ENCODE measurements at places on chromosomes 7 and 10.

DNA sequence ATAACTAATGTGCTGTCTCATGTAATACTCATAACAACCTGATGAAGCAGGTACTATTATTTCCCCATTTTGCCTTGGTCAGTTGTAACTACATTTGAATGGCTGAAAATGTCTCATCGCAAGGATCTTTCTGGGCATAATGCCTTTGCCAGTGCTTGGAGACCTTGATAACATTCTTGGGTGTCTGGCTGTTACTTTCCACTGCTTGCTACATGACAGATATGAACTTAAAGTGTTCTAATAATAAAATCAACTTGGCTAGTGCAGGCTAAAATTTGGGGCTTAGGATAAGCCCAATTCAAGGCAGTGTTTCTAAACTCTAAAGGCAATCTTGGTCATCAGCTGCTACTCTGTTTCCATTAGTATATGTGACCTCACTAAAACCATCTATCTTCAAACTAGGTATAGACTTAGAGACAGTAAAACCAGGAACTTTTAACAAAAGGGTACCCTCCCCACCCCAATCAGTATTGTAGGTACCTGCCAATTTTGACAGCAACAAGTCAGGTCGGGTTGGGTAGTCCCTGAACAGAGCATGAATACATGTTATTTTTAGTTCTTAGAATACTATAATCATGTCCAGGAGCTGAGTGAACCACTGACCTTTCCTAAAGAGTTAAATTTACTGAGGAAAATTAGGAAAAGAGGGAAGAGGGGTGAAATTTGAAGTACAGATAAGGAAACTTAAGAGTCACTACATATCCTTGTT is 68.2 kb upstream of the AHR start:
- no peak for DNase-seq

GRCh38 chr10:127577376-127578258 is 28.5 kb downstream of the NPS start:
- no peak for DNase-seq

DNA sequence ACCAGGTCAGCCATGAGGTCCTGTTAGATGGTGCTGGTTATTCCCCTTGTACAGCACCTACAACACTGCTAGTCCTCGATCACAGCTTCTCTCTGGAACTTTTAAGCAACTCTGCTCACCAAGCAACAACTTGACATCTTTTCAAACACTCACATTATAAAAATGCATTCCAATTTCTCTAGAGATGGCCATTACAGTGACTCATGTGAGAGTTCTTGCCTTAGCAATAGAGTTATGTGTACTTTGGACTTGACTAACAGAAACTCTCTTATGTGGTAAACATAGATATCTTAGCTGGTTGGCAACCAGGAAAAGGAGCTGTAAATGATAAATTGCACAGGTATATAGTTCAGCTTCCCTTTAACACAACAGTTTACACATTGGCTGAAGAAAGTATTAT is 122.2 kb downstream of the PDE1C start:
- peak; percentile 60 for DNase-seq

DNA sequence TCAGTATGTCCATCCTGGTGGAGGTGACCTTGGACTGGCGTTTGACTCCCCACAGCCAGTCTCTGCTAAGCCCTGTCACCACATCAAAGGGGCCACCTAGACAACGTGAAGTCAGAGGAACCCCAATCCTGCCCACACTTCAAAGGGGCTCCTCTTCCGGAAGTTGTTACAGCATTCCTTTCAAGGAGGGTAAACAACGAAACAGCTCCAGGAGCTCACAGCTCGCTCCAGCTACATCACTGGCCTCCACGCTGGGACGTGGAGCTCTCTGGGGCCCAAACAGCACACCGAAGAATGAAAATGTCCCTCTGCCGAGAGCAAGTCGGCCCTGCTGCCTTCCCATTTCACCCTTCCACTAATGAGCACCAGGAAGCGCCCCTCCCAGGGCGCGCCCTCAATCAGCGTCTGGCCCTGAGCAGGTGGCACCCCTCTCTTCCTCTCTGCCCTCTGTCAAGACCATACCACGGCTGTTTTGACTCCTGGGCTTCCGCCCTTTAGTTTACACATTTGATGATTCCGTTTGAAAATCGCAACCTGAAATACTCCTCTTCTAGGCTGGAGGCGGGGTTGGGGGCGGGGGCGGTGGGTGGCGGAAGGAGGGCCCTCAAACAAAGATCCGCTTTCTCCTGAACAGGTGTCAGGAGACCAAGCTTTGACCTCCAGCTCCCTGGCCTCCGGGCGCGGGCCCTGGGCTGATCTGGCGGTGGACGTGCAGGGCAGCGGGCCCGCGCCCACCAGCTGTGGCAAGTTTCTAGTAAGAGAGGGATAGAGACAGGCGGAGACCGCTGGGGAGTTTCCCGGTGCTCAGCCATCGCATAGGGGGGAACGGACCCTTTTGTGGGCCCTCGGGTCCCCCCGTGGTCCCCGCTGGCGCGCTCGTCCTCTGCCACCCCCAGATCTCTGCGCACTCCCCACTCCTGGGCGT is 53.1 kb upstream of the KDM7A start:
- no peak for DNase-seq

DNA sequence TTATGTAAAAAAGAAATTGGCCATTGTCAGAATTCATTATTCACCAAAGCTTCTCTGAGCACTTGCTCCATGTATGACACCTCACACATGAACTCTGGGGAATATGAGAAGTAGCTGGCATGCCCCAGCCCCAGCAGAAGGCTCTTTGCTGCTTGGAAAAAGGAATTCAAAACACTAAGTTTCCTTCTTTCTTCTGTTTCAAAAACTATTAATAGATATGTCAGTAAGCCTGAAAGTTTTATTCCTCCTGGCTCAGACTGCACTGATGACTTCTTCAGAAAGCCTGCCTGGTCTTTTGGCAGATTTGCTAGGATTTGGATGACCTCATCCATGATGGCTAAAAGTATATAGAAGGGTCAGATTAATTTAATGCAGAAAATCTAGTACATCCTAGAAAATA is 511.0 kb downstream of the GFRA1 start:
- no peak for DNase-seq

GRCh38 chr10:60429084-60429849 is 39.6 kb upstream of the ANK3 start:
- no peak for DNase-seq

- no peak for DNase-seq
Measured at GRCh38 chr10:12787297-12787696, 214.2 kb downstream of the CCDC3 start.

DNA sequence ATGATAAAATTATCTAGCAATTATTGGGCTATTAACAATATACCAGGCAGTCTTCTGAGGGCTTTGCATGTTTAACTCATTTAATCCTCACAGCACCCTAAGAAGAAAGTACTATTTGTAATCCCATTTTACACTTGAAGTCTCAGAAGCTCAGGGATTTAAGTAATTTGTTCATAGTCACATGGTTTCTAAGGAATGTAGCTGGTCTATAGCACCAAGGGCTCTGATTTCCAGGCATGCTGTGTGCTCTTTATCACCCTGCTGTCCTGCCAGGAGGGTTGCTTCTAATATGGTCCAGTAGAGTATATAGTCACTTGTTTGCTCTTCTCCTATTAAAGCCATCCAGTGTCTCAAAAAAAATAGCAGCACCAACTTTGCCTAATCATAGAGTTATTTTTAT is 417.2 kb downstream of the PLXDC2 start:
- DNase-seq, result no peak
